RPMI7951 (cell line): ENCODE measurements at places on chromosomes 2 and 18. TPM values are rescaled to one million over a fixed set of nuclear protein-coding genes. Genes with fewer than 3 reads are reported as not detected.

- DNase-seq, result no peak
These were observed 2.1 kb downstream of the DPYSL5 start for GRCh38 chr2:26850000-26850431.

GRCh38 chr2:9249020-9249800, 42.6 kb downstream of the ASAP2 start:
- peak; percentile 85 for DNase-seq

DNA sequence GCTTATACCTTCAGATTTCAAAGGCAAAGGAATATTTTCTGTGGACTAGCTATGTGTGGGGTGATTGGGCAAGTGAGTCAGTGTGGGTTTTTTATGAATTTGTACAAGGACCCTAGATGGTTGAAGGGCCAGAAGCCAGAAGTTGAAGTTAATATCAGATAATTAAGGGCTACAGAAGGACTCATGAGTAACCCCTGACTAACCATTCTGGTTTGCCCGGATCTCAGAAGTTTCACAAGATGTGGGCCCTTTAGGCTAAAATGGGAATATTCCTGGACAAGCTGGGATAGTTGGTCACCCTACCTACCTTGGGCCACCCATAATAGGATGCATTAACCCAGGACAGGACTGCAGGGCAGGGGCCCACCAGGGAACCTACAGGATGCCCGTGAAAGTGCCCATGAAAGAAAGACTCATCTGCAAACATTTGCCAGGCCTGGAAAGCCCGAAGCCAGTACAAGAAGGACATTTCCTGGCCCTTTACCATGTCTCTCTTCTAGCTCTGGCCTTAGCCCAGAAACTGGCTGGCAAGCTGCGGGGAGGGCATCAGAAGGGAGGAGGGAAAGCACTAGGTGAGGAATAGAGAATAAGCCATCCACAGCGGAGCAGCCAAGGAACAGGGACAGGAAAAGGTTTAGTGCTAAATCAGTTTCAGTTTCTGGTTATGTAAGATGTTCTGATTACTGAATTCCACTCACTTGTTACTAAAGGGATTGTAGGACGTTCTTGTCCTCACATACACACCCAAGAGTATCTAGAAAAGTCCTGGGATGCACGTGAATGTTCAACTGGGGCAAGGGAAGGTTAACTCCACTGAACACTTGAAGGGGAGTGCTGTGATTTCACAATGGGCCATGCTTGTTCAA, 33.6 kb downstream of the GCG start:
- peak; percentile 97 for DNase-seq

DNA sequence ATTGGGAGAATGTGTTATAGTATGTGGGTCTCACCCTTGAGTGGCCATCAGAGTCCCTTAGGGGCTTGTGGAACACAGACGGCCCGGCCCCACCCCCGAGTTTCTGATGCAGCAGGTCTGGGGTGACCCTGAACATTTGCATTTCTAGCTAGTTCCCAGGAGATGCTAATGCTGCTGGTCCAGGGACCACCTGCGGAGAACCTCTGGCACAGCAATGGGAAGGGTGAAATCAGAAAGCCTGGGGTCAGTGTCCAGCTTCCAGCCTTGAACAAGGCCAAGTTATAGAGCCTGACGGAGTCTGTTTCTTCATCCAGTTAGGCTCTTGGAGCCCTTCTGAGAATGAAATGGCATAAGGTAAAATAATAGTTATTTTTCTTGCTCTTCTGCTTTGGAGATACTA, 126.5 kb downstream of the RGPD3 start:
- no peak for DNase-seq

DNA sequence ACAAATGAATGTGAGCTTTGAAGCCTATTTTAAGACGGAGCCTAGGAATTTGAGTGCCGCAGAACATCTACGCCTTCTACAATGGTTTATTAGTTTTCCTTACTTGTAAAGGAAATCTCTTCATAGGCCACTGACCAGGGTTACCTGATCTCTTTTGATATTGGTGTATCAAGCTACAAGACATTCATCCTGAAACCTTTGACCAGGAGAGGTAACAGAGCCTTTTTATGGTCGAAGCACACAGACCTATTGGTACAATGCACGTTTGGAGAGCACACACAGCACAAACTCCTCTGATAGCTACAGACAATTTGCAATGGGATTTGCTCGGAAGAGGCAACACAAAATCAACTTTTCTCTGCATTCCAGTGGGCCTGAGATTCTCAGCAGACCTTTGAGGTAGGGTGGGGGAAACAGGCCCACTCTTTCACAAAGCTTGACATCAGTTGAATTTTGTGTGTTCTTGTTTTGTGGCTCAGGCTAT, 12.8 kb downstream of the MYCN start:
- no peak for DNase-seq

The GALR1 gene
- not detected in 2 replicates for total RNA-seq
